ENCODE measurements at places on chromosomes 4 and X.

GRCh38 chr4:149112109-149112508 is 669.9 kb upstream of the NR3C2 start:
- DNase-seq: no peak

DNA sequence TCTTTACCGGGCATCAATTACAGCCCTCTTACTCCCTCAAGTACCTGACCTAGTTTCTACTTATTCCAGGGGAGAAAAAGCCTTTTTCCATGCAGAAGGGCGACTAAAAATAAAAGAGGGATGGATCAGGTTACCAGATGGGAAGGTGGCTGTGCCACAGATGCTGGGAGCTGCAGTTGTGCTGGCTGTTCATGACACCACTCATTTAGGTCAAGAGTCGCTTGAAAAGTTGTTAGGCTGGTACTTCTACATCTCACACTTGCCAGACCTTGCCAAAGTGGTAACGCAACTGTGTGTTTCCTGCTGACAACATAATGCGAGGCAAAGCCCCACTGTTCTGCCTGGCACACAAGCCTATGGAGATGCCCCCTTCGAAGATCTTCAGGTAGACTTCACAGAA is 148.4 kb upstream of the FGF16 start:
- no peak for DNase-seq

GRCh38 chr4:153502584-153502983 is 36.4 kb downstream of the TMEM131L start:
- no peak for DNase-seq

GRCh38 chr4:153228512-153229140 is 24.4 kb downstream of the TRIM2 start:
- DNase-seq: no peak

DNA sequence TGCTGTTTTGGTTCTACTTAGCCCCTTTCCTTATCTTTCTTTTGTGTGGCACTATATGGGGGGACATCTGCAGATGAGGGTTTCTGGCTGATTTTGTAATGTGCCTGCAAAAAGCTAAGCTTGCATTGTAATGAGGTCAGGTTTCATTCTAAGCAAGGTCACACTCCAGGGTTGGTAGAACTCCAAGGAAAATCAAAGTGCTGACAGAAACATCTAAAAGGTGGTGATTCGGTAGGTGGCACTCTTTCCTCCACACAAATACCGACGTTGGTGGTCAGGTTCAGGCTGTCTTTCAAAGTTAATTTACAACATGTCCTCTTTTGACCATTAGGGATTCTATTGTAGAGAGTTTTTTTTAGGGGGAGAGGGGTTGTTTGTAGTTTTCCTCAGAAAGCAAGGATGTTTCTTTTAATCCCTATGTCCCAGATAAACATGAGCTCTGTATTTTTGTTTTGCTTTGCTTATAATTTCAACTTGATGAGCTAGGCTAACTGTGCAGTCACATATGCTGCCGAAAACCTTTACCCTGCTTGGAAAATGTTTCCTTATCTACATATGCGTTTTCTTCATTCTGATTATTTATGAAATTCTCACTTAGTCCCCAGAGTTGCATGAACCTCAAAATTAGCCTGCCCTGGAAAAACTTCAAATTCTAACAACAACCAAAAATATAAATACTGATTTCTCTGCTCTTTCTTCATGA is 434.2 kb downstream of the PPARGC1A start:
- DNase-seq: no peak

GRCh38 chr4:48361012-48361400 is 19.7 kb downstream of the SLAIN2 start:
- DNase-seq: no peak

GRCh38 chr4:8050555-8051206 is 107.9 kb downstream of the ABLIM2 start:
- no peak for DNase-seq

DNA sequence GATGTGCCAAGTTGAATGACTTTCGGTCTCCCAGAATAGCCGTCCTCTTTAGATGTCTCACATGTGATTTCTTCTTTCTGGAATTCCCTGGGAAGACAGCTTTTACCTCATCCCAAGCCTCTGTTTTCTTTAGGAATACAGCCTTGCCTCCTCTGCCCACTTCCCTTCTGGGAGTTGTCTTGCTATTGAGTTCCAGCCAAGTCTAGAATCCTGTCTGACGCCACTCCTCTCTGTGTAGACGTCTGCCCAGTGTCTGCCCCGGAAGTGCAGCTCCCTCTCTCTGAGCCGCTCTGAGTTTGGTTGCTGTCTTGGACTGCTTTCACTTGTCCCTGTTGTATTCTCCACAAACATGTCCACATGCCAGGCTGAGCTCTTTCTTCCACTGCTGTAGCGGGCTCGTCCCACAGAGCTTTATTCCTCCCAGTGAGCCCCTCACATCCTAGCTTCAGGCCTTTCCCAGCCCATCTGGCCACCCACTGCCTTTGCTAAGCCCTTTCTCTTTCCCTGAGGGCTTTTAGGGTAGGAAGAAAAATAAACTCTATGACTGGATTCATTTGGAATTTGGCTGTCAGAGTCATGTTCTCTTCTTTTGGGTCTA is 9.0 kb upstream of the IGFBP7 start:
- peak; percentile 96 for DNase-seq

GRCh38 chr4:118790544-118790943 is 45.4 kb downstream of the SEC24D start:
- no peak for DNase-seq

- no peak for DNase-seq
Observed at GRCh38 chr4:184282895-184283654, 65.4 kb upstream of the ENPP6 start.

DNA sequence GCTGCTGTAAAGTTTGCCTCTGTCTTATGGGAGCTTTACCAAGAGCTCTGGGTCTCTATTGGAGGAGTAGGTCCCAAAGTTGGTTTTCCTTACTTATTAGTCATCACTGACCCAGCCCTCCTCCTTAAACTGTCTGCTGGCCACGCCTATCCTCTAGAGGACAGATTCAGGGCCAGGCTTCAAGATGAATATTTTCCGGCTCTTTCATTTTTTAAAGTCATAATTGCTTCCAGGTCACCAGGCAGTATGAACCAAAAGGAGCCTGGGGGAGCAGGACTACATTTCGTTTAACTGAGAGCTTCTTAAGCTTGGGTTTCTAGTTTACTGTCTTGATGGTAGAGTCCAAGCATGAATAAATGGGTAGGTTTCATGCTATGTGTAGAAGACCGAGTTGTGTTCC is 13.7 kb downstream of the BCORL1 start:
- DNase-seq: peak; percentile 22

GRCh38 chr4:125639182-125639621 is 324.4 kb downstream of the FAT4 start:
- no peak for DNase-seq

- no peak for DNase-seq
Observed at GRCh38 chrX:140836874-140837273, 127.3 kb downstream of the LINC00632 start.

- no peak for DNase-seq
Observed at GRCh38 chrX:103734125-103734760, 23.5 kb downstream of the TMEM31 start.

DNA sequence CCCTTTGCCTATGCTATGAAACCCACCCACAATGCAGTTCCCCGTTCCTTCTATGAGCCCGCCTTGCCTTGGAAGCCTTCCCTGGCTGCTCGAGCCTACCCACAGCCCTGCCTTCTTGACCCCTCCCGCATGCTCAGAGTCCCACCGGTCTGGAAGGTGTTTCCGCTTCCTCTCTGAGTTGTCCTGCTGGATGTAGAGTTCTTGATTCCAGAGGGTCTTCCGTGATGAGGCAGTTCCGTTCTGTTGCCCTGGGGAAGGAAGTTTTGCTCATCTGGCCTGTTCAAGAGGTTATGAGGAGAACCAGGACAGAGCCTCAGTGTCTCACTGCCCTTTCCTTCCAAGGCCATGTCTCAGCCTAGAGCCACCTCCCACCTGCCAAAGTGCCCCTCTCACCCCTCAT is 7.5 kb downstream of the GPKOW start:
- DNase-seq: no peak

- DNase-seq: no peak
Observed at GRCh38 chr4:109675181-109675580, 28.1 kb downstream of the CASP6 start.

- DNase-seq: no peak
Observed at GRCh38 chr4:21655031-21655430, 293.5 kb downstream of the KCNIP4 start.

DNA sequence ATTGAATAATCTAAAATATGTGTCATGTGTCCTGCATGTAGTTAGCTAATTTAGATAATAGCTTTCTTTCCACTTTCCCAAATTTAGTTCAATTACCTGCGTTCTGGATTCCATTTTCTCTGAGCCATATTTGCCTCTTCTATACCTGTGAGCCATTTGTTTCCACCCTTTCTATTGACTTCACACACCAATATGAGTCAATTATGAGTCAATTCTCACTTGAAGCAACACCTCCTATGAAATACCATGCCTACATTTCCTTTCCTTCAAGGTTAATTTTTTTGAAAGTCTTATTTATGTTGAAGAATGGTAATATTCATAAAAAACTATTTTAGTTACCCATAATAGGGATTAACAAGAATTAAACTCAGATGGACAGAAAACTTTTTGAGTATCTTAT is 25.8 kb downstream of the NPY2R start:
- no peak for DNase-seq

DNA sequence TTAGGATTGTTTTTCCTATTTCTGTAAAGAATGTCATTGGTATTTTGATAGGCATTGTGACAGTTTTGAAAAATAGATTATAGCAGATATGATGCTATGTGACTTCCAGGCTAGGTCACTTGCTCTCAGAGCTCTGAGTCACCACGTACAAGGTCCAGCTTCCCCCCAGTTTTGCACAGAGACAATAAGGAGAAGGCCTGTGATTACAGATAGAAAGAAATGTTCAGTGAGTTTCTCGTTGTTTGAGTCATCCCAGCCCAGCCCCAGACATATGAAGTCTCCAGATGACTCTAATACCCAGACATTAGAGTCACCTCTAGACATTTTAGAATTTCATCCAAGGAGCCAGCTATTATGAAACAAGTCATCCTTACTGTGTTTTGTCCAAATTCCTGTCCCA is 57.2 kb downstream of the MFAP3L start:
- peak; percentile 32 for DNase-seq

DNA sequence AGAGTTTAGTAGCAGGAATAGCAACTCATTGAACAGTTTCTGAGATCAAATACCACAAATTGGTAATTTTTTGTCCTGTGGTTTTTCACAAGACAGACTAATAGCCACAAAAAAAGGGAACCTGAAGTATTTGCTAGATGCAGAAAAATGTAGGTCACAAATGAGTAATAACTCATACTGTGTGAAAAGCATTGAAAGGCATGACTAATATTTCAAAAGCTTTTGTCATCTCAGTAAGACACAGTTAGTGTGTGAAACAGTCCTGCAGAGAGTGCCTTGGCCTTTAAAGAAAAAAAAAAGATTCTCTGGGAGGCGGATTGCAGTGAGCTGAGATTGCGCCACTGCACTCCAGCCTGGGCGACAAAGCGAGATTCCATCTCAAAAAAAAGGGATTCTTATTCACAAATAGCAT is 31.4 kb upstream of the SLC25A31 start:
- DNase-seq: peak; percentile 47

GRCh38 chrX:132393992-132394391 is 94.8 kb downstream of the MBNL3 start:
- DNase-seq: no peak

DNA sequence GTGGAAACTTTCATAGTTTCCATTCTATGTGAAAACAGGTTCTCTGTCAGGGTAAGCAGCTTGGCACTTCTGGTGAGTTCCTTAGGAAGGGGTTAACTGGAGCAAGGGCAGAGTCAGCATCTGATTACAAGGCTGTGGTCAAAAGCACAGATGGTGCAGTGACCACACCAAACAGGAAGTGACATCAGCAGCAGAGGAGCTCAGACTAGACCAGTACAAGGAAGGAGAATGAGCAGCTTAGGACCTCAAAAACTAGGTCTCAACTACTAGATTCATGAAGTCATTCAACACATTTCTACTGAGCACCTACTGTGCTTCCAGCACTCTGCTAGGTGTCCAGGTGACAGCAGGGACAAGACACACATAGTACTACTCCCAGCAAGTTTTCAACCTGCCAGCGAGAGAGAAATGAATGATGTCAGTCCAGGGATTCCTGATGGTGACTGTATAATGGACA is 130.2 kb downstream of the AMELX start:
- DNase-seq: no peak

- no peak for DNase-seq
Observed at GRCh38 chr4:186234367-186234766, 7.1 kb downstream of the KLKB1 start.

- no peak for DNase-seq
Observed at GRCh38 chr4:48195374-48195773, 61.3 kb upstream of the TXK start.
